ENCODE measurements at places on chromosomes 2 and 18. TPM values are rescaled to one million over a fixed set of nuclear protein-coding genes. Genes with fewer than 3 reads are reported as not detected.

DNA sequence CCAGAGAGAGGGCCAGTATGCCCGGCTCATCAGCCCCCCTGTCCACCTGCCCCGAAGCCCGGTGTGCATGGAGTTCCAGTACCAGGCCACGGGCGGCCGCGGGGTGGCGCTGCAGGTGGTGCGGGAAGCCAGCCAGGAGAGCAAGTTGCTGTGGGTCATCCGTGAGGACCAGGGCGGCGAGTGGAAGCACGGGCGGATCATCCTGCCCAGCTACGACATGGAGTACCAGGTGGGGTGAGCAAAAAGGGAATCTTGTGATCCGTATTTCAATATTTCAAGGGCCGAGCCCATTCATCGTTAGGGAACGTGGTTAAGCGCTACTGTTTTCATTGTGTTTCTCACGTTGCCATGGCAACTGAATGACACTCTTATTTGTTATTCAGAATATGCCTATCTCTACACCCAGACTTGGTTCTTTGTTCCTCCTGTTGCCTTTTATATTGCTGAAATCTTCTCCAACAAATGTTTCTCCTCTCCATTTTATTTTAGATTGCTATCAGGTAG is 81.5 kb downstream of the NRP2 start:
- H3K27ac ChIP-seq, result no peak overlapping the region
- peaks cover 2% of the 10 kb centered on the region for H3K4me1 ChIP-seq
- no peaks in the 10 kb centered on the region for H3K36me3 ChIP-seq
- peaks cover 21% of the 10 kb centered on the region for H3K27me3 ChIP-seq

- no peak overlapping the region for H3K4me3 ChIP-seq
- no peak overlapping the region for H3K27ac ChIP-seq
- no peaks in the 10 kb centered on the region for H3K4me1 ChIP-seq
- H3K27me3 ChIP-seq, result no peaks in the 10 kb centered on the region
- H3K36me3 ChIP-seq, result no peaks in the 10 kb centered on the region
- no peak for DNase-seq
Measured at GRCh38 chr2:153890576-153890975, 18.9 kb downstream of the GALNT13 start.

GRCh38 chr2:114968748-114969400 is 526.4 kb downstream of the DPP10 start:
- H3K4me3 ChIP-seq, result no peak overlapping the region
- H3K4me1 ChIP-seq, result no peaks in the 10 kb centered on the region
- no peaks in the 10 kb centered on the region for H3K36me3 ChIP-seq
- no peaks in the 10 kb centered on the region for H3K27me3 ChIP-seq
- DNase-seq, result no peak
- H3K27ac ChIP-seq, result no peak overlapping the region

Gene APOB
- not detected for total RNA-seq

Gene PTPN2
- 68.8 TPM for total RNA-seq

Data from activated CD4-positive, alpha-beta memory T cell treated with anti-CD3 and anti-CD28 coated beads for 36 hours (primary cell).